ENCODE measurements at places on chromosomes 11 and 22.

- no peak for DNase-seq
These were observed 133.0 kb upstream of the CSNK2A3 start for GRCh38 chr11:11486002-11486401.

DNA sequence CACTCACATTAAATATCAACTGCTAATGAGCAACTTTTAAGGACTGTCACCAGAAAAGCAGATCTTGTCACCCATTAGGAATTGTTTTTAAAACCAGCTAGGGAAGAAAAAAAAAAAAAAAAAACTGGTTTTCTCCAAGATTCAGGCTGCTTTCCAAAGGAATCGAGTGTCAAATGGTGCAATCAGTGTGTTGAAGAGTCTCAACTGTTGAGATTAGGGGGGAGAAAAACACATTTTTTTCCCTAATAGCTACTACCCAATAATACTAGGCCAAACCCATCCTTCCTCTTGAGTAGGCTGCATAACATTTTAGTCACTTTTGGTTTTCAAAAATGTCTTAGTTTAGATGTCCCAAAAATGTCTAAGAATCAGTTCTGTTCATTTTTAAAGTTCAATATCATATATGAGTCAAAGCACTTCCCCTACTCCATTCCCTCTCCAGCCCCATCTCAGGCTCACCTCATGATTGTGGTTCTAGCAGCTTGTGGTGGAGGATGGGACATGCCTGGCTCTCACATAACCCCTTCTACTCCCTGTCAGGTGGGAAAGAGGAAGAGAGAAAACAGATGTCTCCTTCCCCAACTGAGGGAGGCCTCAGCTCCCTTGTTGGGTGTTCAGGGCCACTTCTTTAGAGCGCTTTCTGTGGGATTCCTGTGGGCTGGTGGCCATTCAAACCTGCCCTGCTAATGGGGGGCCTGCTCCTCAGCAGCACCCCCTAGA lies 193.6 kb downstream of the CWF19L2 start:
- DNase-seq = peak; percentile 7

DNA sequence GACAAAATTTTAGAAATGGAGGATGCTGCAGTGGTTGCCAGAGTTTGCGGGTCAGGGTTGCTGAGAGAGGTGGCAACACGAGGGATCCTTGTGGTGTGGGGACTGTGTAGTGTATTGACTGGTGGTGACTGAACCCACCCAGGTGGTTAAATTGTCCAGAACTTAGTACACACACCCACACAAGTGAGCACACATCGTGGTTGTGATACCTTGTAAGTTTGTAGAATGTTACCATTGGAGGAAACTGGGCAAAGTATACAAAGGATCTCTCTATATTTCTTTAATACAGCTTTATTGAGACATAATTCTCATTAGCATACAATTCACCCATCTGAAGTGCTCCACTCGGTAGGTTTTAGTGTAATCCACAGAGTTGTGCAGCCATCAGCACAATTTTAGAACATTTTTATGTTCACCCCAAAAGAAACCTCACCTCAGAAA lies 56.1 kb downstream of the MED15 start:
- DNase-seq = no peak

- DNase-seq = no peak
These were observed 12.0 kb downstream of the FGF3 start for GRCh38 chr11:69807106-69807815.

DNA sequence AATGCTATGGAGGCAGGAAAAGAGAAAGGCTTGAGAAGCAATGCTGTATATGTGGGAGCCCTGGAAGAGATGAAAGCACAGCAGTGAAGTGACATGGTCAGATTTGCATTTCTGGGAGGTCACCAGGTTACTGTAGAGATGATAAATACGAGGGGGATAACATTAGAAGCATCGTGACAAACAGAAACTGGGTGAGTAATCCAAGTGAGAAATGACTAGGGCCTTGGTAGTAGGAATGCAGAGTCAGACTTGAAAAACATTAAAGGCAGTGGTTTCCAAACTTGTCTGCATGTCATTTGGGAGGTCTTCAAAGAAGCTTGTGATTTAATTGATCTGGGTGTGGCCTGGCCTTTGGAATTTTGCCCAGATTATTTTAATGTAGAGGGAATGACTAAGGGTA lies 43.9 kb downstream of the CCDC34 start:
- peak; percentile 29 for DNase-seq

DNA sequence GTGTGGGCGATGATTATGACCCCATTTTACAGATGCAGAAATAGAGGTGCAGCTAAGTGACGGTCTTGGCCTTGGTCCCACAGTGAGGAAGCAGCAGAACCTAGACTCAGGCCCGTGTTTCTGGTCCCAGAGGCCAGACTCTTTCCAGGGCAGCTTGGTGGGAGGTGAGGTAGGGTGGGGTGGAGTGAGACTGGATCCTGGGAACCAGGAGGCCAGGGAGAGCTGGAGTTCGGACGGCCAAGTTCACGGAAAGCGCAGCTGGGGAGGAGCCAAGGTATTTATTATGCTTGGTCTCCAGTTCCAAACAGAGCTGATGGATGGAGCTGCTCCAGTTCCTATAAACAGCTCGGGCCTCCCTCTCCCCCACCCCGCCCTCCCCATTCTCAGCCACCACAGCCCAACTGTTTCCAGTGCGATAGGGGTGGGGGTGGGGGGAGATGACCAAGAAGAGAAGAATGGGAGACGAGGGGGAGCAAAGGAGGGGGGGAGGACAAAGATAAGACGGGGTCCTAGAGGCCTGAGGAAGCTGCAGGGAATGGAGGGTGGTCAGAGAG lies 16.2 kb downstream of the LRRC32 start:
- DNase-seq = no peak

GRCh38 chr11:80587906-80588305 lies 1147.1 kb upstream of the TENM4 start:
- DNase-seq = no peak

GRCh38 chr11:73869332-73869949 lies 7.2 kb downstream of the COA4 start:
- no peak for DNase-seq

- no peak for DNase-seq
These were observed 51.6 kb upstream of the SYN3 start for GRCh38 chr22:33109514-33110430.

DNA sequence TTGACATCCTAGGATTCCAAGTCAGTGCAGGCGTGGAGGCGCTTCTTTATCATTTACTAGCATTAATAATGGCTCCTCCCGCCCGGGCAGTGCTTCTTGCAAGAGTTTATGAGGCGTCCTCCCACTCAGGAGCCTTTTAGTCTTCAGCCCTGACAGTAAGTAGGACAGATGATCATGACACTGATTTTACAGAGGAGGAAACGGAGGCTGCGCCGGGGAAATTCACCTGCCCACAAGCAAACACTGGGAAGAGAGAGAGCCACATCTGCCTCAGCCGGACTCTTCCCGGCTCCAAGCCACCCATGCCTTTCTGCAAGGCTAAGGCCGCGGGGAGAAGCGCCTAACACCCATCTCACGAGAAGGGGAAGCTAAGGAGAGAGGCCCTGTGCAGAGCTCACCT lies 35.9 kb downstream of the KIAA0930 start:
- no peak for DNase-seq

DNA sequence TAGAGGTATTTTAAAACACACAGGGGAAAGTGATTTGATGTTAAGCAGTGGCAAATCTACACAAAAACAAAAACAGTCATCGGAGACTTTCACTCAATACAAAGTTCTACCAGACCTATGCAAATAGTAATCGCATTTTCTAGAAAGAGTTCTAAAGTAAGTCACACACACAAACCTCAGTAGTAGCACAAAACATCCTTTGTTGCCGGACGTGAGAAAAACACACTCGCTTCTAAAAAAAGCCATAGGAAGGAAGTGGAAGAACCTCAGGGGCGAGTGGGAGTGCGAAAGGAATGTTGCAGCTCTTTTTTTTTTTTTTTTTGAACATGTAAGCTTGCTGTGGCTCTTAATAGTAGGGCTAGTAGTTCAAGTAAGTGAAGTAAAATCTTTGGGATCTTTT lies 88.9 kb downstream of the MAML2 start:
- DNase-seq = peak; percentile 64

GRCh38 chr22:23773483-23774113 lies 949 bp downstream of the MMP11 start:
- DNase-seq = no peak

- no peak for DNase-seq
These were observed 67.6 kb downstream of the NCAPD3 start for GRCh38 chr11:134155946-134156865.

DNA sequence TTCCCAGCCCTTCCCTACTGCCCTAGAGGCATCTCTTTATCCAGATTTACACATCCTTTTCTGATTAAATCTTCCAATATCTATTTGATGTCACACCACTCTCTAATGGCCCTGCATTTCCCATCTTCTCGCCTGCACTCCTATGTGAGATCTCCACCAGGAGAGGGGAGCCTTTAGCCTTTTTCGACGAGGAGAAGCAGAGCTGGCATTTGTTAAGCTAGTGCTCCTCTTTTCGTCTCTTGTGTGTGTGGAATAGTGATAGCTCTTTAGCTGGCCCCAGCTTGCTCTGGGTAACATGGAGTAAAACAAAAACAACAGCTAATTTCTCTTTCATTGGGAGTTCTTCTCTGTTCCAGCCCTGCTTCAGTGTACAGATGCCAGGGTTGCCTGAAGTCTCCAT lies 536.5 kb downstream of the NTM start:
- DNase-seq = no peak

DNA sequence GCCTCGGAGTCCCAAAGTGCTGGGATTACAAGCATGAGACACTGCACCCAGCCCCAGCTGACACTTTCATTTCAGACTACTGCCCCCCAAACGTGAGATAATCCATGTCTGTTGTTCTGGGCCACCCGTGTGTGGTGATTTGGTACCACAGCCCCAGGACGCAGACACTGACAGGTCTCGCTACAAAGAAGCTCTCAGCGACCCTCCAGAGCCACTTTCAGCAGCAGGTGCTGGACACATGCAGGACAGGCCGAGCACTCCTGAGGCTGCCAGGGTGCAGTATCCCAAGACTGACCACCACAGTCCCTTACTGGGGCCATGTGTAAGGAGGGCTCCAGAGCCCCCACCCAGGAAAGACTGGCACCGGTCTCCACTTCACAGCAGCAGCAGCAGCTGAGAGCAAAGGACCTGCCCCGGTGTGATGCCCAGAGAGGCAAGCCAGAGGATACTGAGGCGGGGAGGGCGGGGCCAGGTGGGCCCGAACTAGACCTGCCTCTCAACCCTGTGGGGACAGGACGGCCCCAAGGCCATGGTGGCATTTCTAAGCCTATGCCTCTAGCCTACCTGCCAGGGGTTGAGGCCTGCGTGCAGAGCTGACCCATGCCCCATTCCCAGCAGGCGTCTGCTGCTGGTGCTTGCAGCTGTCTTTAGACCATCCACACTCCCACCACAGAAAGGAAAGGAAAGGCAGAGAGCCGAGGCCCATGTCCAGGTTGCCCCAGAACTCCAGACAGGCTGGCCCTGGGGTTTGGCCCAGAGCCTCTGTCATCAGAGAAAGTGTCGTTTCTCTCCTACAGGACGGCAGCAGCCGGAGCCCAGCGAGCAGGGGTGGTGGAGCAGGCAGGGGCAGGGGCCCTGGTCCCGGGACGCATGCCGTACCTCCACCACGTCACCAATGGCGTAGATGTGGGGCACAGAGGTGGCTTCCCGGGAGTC lies 28.0 kb upstream of the GNB1L start:
- no peak for DNase-seq

DNA sequence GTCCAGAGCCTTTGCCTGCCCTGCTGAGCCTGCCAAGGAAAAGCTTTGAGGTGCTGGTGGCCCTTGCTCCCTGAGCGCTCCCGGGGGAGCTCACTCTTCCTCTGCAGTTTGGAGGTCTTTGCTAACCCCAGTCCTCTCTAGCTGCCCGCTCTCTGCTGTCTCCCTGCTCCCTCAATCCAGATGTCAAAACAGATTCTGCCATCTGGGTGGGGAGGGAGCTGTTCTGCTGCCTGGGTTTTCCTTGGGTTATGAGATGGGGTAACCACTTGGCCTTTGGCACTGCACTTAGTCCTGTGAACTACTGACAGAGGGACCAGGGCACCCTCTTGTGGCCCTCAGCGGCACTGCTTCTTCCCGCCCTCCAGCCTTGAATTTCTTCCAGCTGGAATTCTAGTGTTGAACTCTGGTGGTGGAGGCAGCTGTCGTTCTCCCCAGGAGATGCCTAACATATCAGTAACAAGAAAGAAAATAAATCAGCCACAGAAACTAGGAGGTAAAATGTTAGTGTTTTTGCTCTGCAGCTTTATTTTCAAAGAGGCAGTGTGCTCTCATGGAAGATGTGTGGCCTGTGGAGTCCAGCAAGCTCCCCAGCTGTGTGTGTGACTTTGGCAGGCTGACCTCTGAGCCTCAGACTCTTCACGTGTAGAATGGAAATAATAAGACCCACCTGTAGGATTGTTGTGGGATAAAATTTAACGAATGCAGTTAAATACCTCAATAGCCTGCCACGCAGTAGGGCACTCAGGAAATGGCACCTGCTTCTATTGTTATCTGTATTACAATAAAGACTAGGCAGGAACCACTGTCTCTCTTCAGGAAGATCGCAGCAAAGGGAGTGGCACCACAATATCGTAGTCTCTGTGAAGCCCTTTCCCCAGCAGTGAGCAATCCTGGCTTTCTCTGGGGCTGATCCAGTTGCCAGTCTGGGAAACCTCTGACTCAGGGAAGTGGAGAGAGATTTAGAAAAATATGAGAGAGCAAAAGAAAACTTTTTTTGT lies 23.4 kb downstream of the ARFGAP2 start:
- no peak for DNase-seq

GRCh38 chr11:120168960-120169681 lies 31.2 kb upstream of the TRIM29 start:
- no peak for DNase-seq

DNA sequence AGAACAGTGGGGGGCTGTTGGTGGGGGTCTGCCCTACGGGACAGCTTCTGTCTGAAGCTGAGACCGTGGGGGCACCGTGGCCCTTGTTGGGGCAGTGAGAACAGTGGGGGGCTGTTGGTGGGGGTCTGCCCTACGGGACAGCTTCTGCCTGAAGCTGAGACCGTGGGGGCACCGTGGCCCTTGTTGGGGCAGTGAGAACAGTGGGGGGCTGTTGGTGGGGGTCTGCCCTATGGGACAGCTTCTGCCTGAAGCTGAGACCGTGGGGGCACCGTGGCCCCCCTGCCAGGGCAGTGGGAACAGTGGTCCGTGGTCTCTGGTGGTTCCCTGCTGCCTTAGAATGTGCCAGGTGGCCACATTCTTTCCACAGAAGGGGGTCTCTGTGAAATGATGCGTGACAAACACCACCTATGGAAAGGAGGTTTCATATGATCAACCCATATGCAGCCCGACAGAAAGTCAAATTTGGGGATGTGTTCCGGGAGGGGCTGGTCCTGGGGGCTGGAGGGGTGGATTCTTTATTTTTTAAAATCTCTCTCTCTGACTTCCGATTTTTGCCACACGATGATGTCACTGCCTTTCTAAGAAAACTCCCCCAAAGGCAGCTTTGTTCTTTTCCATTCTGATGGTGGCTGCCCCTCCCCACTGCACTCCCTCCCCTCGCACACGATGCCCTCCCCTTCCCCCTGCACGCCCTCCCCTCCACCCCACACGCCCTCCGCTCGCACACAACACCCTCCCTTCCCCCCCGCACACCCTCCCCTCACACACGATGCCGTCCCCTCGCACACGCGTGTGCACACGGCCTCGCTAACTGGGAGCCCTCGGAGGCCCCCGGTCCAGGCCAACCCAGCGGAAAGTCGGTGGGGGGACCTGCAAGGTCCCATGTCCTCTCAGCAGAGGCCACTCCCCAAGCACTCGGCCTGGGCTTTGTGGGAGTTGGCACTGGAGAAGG lies 1186.5 kb downstream of the BRD1 start:
- no peak for DNase-seq

- no peak for DNase-seq
These were observed 3.9 kb upstream of the AMBRA1 start for GRCh38 chr11:46597609-46598219.

- no peak for DNase-seq
These were observed 30.3 kb downstream of the VSTM5 start for GRCh38 chr11:93819966-93820695.
